ENCODE measurements at places on chromosomes 11 and 22.
A peak's percentile ranks its signal among the peaks of the same experiment; 100 is the strongest.

GRCh38 chr11:69978841-69979614 lies 99.1 kb upstream of the ANO1 start:
- DNase-seq: no peak

DNA sequence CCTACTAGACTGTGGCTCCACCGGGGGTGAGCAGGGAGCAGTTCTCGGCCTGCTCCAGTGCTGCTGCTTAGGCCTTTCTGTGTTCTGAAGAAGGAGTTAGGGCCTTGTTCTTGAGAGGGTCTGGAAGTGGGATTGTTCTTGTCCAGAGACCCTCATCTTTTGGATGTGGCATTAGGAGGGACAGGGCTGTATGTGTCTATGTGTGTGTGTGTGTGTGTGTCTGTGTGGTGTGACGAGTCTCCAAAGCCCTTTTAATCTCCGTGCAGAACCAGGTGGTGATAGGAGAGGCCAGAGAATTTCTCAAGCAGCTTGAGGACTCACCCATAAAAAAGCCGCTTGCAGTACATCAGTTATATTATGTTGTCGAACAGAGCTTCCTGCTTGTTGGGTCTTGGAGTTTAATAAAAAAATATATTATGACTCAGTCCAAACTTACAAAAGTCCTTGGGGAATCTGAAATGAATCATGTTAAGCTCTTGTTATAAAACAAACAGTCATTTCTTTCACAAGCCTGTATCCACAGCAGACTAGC lies 196.5 kb downstream of the TENM4 start:
- DNase-seq: peak; percentile 96

DNA sequence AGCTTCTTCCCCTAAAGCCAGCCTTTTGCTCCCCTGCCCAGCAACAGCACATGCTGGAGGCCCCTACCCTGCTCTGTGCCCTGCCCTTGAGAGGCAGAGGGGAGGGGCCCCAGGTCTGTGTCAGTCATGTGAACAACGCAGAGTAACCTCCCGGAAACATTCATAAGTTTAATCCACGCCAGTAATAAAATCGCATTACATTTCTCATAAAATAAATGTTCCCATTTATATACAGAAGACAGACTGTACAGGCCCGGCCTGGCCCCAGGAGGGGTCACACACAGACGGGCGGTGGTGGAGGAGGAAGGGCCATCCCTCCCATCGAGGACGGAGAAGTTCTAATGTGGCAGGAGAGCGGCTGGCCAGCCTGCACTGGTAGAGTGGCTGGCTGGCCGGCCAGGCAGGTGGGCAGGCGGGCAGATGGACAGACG lies 39.5 kb downstream of the LMO1 start:
- no peak for DNase-seq

DNA sequence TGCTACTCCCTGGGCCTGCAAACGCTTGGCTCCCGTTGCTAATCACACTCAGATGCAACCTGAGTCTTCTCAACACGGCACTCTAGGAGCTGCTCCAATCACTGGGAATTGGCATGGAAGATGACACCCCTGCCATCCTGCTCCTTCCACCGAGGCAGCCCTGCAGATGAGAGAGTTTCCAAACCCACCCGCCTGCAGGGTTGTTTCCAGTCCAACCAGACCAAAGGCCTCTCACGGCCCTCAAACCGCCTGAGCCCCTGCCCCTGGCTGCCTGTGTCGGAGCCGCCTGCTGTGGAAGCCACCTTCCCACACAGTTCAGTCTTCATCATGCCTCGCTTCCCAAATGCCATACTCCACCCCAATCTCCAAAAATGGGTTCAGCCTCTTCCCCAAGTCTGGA lies 36.8 kb upstream of the TP53I11 start:
- DNase-seq: no peak

DNA sequence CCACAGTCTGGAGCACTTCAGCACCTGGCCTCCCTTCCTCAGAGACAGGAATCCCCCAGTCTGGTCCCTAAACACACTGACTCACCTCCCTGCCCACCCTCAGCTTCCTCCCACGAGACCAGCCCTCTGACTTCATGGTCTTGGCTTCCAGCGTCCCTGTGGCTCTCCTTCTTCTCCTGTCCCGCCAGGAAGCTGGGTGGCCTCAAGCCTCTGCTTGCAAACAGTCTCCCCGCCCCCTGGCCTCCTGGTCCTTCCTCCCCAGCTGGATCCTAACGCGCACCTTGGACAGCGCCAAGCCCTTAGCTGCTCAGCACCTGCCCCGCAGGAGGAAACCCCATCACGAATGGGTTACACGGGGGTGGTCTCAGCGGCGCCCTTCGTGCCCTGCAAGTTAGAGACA lies 4.5 kb downstream of the NCF4 start:
- no peak for DNase-seq

DNA sequence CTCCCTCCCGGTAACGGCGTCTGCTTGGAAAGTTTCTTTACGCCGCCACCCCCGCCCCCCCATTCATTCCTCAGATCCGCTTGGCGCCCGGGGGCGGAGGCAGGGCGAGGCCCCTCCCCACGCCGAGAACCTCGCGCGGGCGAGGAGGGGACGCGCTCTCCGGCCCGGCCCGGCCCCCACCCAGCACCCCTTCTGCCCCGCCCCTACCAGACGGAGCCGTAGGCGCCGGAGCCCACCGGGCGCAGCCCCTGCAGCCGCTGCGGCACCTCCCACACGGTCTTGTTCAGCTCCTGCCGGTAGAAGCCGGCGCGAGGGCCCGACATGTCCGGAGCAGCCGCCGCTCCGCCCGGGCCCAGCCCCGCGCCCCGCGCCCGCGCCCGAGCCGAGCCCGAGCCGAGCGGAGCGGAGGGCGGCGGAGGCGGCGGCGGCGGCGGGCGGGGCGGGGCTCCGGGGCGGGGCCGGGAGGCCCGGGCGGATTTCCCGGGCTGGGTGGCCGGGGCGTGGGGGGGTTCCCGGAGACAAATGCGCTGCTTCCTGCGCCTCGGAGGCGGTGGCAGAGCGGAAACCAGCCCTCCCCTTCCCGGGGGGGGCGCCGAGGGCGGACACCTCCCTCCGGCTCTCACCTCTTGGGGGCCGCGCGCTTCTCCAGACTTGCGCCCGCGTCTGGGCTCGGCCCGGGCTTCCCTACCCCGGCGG lies at the start of gene MAPK11:
MAPK11 (minus strand) TSS at position 411 of the 696 bp plus-strand sequence; CDS start at position 323, 88 bp downstream.
- peak; percentile 42 for DNase-seq

- peak; percentile 98 for DNase-seq
Measured at GRCh38 chr11:13126430-13126829, 117.3 kb downstream of the RASSF10 start.

DNA sequence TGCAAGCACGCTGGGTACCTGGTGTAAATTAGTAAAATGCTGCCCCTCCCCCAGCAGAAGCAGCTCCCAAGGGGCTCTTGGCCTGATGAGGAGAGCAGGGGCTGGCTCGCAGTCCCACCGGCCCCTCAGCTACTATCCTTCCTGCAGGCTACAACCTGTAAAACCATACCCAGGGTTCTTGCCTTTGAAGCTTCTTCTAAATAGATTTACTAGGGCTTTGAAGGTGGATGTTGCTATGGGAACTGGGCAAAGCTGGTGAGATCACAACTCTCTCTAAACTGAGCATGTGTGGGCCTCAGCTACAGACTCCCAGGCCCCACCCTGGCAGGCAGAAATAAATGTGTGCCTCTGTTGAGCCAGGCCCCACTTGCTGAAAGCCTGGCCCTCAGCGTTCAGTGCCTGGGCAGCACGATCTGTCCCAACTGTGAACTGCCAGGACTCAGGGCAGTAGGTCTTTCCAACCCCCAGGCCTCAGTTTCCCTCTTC lies 18.5 kb downstream of the CD5 start:
- DNase-seq: peak; percentile 27

DNA sequence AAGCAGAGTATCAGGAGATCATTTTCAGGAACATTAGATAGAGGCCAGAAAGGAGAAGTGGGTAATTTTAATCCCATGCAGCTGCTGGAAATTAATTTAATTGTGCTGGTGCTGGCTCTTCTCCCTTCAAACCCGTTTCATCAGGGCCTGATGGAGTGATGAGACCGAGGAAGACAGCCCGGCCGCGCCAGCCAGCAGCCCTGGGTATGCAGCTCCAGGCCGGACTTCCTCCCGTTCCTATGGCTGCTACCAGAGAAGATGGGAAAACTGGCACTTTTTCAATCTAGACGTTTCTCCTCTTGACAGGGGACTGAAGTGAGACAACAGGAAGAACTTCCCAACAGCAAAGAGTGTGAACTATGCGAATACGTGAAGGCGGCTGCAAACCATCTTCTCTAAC lies 24.6 kb upstream of the ZBTB16 start:
- no peak for DNase-seq

DNA sequence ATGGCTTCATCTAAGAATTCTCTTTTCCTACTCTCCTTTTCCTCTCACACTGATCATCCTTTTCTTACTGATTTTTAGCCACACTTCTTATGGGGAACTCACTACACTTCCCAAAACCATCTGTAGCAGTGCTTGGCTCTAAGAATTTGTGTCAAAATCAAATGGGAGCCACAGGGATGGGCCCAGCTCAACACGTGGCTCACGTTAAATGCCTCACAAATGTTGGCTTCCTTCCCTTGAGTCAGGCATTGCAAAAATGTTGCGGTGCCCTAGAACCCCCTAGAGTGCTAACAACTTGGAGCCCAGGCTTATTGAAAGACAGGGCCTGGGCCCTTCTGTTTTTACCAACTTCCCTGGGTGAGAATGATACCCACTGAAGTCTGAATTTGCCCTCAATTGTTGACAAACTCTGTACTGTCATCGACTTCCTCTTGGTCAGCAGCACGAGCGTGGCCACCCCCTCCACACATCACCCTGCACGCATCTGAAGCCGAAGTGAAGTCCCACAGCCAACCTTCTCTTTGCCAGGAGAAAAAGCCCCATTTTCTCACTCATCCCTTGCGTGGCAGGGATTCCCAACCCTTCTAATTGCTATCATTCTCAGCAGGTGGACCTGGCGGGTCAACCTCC lies 69.7 kb downstream of the ELFN2 start:
- DNase-seq: peak; percentile 14

DNA sequence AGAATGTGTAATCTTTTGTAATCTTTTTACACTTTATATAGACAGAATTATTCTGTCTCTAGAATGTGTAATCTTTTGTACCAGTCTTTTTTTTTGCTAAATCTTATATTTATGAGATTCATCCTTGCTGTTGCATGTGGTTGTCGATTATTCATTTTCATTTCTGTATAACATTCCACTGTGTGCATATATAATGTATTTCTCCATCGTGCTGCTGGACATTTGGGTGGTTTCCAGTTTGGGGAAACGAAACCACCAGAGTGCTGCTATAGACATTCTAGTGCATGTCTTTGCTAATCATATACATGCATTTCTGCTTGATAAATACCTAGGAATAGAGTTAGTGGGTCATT lies 146.5 kb downstream of the GRIK4 start:
- no peak for DNase-seq

DNA sequence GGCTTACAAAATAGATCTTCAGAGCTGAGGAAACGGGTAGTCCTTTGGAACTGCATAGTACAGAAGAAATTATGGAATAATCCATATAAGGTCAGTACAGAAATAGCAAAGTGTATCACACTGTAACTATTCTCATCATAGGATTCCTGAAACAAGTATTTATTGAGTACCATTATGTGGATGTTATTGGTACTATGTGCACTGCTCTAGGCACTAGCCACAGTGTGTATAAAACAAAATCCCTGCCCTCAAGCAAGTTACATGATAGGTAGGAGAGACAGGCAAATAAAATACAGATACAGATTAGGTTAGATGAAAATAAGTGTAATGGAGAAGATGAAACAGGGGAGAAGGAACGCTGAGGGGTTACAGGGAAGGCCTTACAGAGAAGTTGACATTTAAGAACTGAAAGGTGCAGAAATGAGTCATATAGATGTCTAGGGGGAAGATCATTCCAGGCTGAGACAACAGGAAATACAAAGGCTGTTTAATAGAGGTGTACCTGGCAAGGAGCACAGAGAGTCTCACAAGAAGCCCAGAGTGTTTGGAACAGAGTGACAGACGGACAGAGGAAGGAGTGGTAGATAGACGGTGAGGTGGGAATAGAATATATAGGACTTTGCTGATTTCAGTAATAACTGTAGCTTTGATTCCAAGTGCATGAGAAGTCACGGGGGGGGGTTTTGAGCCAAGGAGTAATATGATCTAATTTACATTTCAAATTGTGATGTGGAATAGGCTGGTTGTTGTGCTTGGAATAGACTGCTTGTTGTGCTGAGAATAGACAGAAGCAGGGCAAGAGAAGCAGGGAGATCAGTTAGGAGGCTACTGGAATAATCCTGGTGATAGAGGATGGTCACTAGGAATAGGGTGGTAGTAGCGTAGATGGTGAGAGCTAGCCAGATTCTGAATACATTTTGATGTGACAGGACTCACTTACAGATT lies 13.7 kb downstream of the RNF141 start:
- peak; percentile 42 for DNase-seq

GRCh38 chr22:28429711-28430110 lies 249.9 kb downstream of the TTC28 start:
- DNase-seq: peak; percentile 72

DNA sequence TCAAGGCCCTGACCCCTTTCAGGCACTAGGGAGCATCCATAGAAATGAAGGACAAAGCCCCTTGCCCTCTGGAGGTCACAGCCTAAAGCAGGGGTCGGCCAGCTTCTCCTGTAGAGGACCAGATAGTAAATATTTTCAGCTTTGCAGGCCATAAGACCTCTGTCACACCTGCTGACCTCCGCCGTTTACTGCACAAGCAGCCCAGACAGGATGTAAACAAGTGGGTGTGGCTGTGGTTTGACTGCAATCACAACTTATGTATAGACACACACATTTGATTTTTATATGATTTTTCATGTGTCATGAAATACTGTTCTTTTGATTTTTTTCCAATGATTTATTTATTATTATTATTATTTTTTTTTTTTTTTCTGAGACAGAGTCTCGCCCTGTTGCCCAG lies 34.3 kb downstream of the KIAA1671 start:
- DNase-seq: no peak

- no peak for DNase-seq
Measured at GRCh38 chr11:127926721-127927120, 660.6 kb downstream of the ETS1 start.

- DNase-seq: no peak
Measured at GRCh38 chr11:57432149-57432561, 5.2 kb upstream of the SLC43A3 start.

DNA sequence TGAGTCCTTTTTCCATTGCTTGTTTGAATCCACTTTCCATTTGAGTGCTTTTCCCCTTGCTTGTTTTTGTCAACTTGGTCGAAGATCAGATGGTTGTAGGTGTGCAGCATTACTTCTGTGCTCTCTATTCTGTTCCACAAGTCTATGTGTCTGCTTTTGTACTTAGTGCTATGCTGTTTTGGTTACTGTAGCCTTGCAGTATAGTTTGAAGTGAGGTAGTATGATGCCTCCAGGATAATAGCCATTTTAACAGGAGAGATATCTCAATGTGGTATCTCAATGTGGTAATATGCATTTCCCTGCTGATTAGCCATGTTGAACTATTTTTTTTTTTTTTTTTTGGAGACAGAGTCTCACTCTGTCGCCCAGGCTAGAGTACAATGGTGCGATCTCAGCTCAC lies 16.7 kb downstream of the ACRV1 start:
- DNase-seq: no peak
